ENCODE measurements at places on chromosomes 3 and 15. TPM values are rescaled to one million over a fixed set of nuclear protein-coding genes. Genes with fewer than 3 reads are reported as not detected.

The XIRP1 gene
- total RNA-seq: under 0.01 TPM

The UBR1 gene
- total RNA-seq: 48.9 TPM

The TMCO5A gene
- not detected for total RNA-seq

The COMMD4 gene
- 91.2 TPM for total RNA-seq

The OIP5 gene
- total RNA-seq: 4.1 TPM

The INSYN1 gene
- 0.18 TPM for total RNA-seq

The IL12A gene
- total RNA-seq: 0.90 TPM

The LAMB2 gene
- total RNA-seq: 213 TPM

The TMEM44 gene
- total RNA-seq: 9.7 TPM
